CD4-positive, alpha-beta T cell (primary cell): ENCODE measurements at places on chromosomes 7 and 10. TPM values are rescaled to one million over a fixed set of nuclear protein-coding genes. Genes with fewer than 3 reads are reported as not detected.

The ZNF680 gene
- 8.3 TPM for total RNA-seq

The PPP1R17 gene
- not detected for total RNA-seq

- no peak for DNase-seq
Measured at GRCh38 chr10:29204070-29204800, 84.6 kb upstream of the LYZL1 start.

DNA sequence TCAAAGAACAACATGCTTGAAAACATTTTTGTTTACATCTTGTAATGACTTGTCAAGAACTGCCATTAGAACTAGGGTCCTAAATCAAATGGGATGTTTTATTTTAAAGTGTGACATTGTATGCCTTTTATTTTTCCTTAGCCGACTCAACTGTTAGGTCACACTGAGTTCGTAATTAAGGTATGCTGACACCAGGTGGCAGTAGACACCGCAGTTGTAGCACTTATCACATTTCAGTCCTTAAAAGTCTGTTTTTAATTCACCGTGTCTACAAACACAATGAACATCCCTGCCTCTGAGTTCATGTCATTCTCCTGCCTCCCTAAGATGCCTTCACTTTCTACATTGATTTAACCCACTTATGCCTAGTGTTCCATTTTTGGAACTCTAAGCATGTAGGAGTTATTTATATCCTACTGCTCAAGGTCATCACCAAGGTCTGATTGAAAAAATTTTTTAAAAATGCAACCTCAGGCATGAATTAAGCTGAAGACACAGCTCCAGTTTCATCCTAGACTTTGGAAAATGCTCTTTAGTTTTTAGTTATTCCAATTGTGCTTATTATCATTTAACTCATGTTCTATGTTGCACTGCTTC, 186.1 kb downstream of the BMPER start:
- DNase-seq = no peak

GRCh38 chr10:48599830-48600134, 5.1 kb downstream of the ARHGAP22 start:
- DNase-seq = no peak

DNA sequence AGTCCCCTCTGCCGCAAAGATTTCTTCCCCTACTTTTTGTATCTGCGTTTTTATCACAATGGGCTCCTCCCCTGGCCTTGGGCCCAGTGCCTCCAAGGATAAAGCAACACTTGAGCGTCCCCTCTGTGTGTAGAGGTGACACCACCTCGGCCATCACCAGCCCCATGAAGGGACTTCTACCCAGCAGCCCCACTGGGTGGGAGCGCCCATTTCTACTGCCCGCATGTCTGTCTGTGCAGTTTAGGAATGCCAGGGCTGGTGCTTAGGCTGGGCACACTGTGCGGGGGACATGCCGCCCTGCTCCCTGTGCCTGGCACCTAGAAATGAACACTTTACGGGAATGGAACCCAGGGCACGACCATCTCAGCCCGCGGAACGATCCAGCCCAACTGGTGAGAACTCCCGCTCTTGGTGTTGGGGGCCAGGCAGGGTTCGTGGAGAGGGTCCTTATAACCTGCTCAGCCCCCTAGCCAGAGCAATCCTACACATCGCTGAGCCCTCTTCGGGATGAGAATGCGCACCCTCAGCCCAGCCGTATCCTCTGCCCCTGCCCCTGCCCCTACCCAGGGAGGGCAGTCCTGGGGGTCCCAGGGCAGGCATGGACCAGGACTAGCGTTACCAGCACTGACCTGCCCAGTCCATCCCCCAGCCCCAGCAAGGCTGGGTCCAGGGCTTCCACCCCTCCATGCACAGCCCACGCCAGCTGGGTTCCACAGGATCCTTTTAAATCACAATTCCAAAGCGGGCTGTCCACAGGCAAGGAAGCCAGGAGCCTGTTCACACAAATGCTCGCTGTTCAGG, 12.8 kb downstream of the CRYGN start:
- DNase-seq = no peak

DNA sequence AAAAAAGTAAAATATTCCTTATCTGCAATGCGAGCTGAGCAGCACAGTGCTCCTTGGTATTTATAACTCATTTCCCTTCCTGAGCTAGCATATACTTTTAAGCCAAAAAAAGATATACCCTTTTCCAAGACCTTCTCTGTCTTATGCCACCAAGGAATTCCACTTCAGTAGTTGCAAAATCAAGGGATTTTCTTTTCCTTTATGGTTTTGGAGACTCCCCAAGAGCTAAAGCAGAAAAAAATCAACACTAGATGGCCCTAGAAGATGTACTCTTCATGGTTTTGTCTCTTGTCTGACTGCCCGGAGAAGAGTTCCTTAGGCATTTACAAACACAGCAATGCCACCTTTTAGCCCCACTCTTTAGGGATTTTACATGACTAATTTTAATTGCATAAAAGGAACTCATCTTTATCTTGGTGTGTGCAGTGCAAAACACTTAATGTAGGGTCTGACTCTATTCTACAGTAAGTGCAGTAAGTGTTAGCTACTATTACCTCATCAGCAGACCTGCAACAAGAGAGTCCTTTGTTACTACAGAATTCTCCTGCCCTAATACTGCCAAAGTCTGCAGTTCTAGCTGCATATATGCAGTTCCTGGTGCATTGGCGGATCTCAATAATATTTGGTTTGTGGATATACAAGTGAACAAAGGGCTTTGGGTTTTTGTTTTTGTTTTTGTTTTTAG, 443.3 kb downstream of the GFRA1 start:
- DNase-seq = no peak

DNA sequence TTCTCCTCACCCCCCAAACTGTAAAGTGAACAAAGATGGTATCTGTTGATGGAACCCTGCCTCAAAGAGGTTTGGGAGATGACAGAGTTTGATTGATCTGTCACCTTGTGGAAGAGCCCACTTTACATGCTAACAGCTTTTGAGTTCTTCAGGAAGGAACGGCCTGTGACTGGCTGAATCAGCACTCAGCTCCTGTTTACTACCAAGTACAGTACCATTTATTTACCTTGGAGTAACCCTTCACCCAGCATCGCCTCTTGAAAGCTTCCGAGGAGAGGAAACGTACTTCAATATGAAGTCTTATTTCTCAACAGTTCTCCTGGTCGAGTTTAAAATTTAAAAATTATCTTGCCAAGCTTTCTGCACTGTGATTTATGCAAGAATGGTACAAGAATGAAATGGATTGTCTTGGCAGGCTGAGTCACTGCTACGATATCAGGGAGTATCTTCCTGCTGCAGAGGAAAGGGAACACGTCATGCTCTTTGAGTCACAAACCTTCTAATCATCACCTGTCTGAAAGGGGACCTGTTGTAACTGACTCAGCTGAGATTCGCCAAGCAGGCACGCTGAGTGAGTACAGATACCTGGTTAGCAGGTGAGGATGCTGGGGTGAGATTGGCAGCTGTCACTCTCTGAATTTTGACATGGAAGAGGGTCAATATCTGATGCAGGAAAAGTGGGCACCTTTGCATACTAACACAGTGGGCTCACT, 30.1 kb downstream of the KLF6 start:
- DNase-seq = no peak
